Kidney epithelial cell (primary cell): ENCODE measurements at places on chromosomes 2 and 18.

DNA sequence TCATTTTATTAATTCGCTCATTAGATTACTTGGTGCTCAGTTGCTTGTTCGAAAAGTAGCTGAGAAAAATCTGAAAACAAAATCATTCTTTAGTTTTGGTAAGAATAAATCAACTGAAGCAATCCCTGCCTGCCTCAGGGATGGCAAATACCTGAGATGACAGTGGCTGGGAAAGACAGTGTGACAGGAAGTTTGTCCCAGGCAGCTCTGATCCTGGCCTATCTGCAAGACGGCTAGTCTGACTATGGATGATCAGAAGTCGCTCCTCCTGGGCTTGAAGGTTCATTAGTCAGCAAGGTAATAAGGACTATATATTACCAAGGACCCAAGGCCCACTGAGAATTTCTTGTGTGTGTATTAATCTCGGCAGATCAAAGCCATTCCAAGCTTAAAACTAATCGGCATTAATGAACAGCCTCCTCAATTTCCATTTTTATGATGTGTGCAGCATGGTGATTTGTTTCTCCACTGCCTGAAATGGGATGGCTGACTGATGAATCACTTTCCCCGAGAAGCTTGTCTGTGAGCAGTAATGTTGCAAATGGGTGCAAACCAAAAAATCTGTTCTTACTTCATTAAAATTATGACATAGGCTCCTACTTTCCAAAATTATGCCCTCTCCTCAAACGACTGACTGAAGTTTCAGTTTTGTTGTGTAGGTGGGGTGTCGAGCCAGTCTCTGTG, 199.9 kb downstream of the ACTR3 start:
- DNase-seq = no peak

DNA sequence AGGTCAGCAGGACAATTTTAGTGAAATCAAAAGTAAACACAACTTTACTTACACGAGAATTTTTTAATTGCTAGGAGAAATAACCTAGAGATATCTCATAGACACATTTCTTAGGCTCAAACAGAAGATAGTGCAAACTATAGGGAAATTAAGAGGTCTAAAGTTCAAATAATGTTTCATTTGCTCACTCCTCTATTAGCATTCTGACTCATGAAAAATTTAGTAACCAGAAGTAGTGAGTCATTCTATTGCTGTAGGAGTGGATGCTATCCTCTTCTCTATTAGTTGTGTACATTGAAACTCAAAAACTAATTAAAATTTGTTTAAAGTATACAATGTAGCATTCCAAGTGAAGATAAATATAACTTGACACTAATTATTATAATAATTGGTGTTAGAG, 908.3 kb upstream of the TMEFF2 start:
- no peak for DNase-seq

DNA sequence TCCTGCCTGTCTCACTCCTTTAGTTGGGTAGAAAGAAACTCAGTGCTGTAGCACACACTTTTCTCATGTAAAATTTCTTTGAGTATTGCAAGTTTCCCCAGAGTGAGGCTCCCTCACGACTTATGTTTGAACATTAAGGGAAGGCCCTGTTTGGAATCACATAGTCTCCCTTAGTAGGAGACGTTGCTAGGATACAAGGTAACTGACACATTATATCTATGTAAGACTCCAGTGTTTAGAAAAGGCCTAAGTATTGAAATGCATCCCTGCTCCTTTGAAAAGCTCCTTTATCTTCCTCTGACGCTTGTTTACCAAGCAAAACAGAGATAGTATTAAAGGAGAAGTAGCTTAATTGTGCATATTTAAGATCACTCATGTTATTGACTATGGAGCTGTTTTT, 248.2 kb downstream of the PHLPP1 start:
- no peak for DNase-seq

DNA sequence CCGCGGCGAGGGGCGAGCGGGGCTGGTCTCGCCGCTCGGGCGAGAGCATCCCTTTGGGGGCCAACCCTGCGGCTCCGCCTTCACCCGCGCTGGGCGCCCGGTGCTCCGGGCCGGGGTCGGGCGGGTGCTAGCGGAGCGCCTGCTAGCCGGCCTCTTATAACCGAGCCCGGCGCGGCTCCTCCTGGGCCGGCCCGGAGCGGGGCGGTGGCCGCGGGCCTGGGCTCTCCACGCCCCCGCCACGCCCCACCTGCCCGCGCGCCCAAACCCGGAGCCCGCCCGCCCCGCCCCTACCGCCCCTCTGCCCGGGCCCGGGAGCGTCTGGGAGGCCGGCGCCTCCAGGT, at the start of gene FOXI3:
TSS of gene FOXI3 (minus strand) at position 129 of the 341 bp plus-strand sequence. CDS start 158 bp downstream, outside the sequence.
- no peak for DNase-seq

GRCh38 chr2:199455545-199456382, 2.0 kb downstream of the SATB2 start:
- DNase-seq = no peak

DNA sequence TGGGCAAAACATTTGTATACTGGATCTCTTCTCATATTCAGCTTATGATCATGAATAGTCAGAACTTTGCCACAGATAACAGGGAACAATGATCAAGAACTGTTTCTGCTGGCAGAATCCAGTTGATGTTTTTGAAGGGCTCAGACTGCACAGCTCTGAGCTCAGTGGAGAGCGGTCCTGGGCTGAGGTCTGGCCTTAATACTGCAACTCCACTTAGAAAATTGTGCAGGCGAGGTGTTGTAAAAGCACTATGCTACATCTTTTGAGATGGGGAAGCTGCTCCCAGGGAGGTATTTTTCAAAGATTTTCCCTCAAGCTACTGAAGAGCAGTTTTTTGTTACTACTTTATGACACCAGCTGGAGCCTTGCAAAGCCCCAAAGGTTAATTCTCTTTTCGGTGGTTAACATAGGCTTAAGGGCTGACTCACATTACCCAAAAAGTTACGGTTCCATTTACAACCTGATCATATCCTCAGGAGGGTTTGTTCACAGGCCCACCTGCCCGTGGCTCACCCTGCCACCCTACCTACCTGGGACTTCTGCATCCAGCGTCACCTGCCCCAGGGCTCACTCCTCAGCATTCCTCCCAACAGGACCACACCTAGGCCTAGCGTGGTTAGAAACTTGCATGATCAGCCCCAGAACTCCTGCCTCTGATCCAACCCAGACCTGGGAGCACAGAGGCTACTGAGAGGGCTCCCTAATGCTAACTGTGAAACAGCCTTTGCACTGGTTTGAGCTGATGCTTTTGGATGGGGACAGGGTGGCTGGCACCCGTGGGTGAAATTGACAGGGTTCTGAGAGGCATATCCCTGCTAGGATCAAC, 114.4 kb downstream of the NCK2 start:
- no peak for DNase-seq

- peak; percentile 19 for DNase-seq
Observed at GRCh38 chr18:21194871-21195771, 46.9 kb upstream of the GREB1L start.

- no peak for DNase-seq
Observed at GRCh38 chr2:48452108-48452507, 77.8 kb upstream of the STON1 start.

- no peak for DNase-seq
Observed at GRCh38 chr2:163665817-163666216, 70.0 kb downstream of the FIGN start.

- DNase-seq = no peak
Observed at GRCh38 chr2:210860276-210860675, 303.9 kb downstream of the CPS1 start.

- no peak for DNase-seq
Observed at GRCh38 chr2:43021791-43022509, 204.5 kb downstream of the ZFP36L2 start.
